CD8-positive, alpha-beta T cell (primary cell): ENCODE measurements at places on chromosomes 7 and 10.

GRCh38 chr10:43365001-43365400 is 6.4 kb upstream of the FXYD4 start:
- DNase-seq = no peak

DNA sequence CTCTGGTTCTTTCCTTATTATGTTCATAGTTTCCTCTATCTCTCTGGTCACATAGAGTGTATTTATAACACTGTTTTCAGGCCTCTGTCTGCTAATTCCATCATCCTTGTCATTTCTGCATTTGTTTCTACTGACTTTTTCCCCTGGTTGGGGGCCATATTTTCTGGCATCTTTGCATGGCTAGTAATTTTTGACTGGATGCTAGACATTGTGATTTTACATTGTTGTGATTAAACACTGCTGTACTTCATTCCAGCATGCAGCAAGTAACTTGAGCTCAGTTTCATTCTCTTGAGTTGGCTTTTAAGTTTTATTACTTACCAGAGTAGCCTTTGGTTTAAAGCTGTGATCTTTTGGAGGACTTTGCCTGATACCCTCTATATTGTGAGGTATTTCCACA is 6.8 kb upstream of the DOCK1 start:
- DNase-seq = no peak

- no peak for DNase-seq
These were observed 48.2 kb downstream of the GOT1 start for GRCh38 chr10:99382176-99382575.

DNA sequence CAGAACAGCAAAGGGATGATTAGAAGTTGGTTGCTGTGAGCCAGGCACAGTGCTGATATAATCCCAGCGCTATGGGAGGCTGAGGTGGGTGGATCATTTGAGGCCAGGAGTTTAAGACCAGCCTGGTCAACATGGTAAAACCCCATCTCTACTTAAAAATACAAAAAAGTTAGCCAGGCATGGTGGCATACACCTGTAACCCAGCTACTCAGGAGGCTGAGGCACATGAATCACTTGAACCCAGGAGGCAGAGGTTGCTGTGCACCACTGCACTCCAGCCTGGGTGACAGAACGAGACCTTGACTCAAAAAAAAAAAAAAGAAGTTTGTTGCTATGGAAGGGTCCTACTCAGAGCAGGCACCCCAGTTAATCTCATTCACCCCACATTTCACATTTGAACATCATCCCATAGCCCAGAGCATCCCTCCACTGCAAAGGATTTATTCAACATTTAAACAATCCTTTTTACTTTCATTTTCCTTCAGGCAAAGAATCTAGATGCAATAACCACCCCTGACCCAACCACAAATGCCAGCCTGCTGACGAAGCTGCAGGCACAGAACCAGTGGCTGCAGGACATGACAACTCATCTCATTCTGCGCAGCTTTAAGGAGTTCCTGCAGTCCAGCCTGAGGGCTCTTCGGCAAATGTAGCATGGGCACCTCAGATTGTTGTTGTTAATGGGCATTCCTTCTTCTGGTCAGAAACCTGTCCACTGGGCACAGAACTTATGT is 4.1 kb downstream of the IL6 start:
- no peak for DNase-seq

DNA sequence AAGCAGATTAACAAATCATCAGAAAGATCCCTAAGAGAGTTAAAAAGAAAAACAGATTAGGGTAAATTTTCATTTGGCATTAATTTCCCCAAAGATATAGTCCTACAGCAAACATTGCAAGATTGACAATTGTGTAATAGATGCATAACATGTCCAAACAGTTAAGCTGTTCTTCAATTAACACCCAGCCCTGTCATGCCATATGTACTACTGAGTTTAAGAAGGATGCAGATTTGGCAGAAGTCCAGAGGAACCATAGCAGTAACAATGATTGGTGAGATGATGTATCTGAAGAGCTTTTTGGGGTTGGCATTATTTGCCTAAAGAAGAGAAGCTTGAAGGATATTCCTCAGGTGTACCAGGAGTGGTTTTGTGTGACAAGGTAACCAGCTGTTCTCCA is 287.6 kb downstream of the LRMDA start:
- DNase-seq = no peak

DNA sequence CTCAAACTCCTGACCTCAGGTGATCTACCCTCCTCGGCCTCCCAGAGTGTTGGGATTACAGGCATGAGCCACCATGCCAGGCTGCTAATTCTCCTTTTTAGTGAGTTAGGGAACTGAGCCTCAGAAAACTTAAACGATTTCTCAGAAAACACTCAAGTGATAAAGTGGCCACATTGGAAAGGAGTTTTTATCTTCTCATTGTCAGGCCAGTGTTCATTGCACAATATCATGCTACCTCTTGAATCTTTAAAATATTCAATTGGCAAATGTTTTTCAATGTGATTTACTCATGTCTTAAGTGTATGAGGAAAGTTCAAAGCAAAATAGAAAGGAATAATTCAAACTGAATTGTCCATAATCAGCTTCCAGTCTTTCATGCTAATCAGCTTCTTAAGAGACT is 80.7 kb downstream of the ITGB8 start:
- DNase-seq = no peak

DNA sequence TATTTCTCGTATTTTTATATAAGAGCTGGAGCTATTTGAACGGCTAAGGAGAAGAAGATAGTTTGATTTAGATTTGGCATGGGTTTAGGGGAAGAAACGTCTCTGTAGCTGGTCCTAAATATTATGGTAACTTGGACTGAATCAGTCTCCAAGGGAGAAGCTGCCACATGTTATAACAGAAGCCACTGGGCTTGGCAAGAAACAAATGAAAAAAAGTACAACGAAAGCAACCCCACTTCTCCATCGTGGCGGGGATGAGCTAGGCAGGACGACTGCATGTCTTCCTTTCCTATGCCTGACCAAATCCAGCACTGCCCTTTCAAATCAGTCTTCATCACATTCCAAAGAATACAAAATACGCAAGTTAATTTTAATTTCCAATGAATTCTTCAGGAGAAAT is 196.7 kb upstream of the KLF14 start:
- no peak for DNase-seq

DNA sequence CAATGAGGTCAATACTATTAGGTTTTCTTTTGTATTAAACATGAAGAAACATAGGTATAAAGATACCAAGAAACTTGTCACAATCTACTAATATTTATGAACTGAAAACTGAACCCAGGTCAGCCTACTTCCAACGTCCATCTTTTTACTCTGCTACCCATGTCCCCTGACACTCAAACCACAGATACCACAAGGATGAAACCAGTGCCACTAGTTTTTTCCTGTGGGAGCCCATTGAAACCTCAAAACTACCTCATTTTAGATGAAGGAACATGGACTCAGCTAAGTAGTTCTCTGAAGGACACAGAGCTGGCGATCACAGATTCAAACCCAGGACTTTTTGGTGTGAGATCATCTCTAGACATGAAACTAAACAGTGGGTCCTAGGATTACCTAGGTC is 6.8 kb downstream of the TET1 start:
- no peak for DNase-seq

DNA sequence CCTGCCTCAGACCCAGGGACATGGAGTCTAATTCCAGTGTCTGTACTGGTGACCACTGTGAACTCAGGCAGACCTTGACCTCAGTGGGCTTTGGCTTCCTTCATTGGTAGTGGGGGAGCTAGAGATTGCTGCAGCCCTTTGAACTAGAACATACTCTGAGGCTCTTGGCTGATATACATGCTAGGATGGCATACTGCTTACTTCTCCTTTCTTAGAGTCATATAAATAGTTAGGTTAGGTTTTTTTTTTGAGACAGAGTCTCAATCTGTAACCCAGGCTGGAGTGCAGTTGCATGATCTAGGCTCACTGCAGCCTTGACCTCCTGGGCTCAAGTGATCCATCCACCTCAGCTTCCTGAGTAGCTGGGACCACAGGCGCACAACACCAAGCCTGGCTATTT is 49.7 kb downstream of the TMEM178B start:
- DNase-seq = no peak

- no peak for DNase-seq
These were observed 74.1 kb downstream of the NRBF2 start for GRCh38 chr10:63206997-63207811.

DNA sequence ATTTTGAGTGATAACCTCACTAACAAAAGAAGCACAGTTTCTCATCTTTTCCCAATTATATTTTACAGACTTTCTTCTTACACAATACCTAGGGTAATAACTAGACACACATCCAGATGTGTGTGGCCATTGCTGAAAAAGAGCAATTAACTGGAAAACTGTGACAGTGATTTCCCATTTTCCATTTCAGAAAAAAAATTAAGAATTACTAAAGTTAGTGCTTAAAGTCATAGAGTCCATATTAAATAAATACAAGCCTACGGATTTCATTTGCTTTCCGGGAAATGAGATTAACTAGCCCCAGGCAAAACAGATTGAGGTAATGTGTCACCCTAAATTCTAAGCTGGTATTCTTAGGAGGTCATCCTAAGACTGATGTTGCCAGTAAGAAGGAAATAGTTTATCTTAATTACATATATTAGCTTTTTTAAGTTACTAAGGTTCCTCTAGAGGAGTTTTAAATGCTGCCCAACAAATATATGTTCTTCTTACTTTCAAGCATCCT is 10.2 kb upstream of the MACC1 start:
- DNase-seq = no peak

DNA sequence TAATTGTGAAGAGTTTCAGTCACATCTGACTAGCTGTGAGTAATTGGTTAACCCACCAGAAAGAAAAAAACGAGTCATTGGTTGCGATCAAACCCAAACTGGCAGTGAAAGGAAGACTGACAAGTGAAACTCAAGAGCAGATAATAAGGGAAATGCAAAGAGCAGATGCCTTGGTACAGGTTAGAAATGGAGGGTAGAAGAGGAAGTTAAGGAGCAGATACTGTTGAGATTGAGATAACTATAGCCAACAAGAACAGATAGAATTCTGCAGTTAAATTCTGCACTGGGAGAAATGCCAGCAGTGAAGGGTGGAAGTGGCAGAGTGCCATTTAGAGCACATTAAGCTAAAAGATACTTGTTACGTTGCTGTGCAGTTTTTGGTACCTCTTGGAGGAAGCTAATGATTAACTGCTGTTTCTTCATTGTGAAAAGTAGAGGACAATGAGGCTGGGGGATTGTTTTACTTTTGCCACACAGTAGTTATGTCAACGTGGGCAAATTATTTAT is 65.8 kb downstream of the CDK13 start:
- no peak for DNase-seq

DNA sequence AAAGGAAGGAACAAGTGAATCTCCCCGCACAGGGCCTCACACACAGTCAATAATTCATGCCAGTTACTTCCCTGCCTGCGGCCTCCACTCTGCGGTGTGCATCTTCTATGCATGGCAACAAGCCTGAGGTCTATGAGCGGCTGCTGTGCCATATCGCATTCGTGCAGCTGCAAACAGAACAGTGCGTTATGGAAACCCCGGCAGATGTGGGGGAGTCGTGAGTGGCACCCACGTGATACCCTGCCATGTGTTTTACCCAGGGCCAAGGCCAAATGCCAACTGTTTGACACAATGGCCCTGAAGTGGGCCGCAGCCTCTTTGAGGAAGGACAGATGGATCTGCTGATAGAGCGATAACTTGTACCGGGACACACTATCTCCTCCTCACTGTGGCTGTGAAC is 13.4 kb downstream of the TNS3 start:
- no peak for DNase-seq

GRCh38 chr7:146660839-146661238 is 544.2 kb downstream of the CNTNAP2 start:
- DNase-seq = no peak

GRCh38 chr7:118175740-118176139 is 8.2 kb upstream of the LSM8 start:
- DNase-seq = no peak

DNA sequence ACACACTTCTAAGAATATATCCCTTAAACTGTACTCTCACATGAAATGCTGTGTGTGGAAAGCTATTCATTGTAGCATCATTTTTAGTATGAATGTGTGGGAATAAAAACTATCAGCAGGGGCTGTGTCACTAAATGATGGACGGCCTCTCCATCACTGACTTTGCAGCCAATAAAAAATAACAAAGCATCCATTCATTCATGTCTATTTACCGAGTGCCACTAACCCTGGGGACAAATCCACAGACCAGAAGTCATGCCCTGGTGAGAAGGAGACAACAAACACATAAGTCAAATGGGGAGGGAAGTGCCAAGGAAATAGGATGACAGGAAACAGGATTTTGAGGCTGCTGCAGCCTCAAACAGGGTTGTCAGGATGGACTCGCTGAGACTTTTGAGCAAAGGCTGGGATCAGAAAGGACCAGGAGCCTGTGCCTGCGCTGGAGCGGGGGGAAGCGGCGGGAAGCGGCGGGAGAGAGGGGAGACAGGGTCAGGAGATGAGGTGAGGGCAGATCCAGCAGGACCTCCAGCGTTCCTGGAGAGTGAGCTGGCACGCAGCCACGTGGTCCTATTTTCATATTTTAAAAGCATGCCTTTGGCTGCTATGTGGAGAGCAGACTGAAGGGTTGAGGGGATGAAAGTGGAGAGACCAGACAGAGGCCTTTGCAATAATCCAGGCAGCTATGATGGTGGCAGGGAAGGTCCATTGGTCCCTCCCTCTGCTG is 2.2 kb upstream of the NOM1 start:
- DNase-seq = no peak

DNA sequence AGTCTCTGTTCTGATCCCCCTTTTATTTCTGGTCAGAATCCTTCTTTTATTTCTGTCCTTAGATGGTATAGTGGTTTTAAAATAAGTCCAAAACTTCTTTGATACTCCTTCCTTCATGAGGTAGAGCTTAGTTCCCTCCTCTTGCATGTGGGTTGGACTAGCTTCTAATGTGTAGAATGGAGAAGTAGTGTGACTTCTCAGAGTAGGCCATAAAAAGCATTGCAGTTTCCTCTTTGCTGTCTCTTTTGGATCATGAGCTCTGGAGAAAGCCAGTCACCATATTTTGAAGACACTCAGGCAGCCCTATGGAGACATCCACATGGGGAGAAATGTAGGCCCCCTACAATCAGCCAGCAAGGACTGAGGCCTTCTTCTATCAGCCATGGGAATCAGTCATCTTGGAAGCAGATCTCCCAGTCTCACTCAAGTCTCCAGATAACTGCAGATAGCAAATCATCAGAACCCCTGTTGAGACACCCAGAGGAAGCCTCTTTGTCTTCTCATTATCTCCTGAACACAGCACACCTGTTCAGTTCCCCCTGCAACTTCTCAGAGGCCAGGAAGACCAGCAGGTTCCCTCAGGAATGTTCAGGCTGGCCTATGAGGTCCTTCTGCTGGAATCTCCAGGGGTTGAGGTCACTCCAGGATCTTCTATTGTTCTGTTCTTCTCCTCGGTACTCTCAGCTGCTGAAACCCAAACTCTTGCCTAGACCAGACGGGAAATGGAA is 511.9 kb upstream of the ZMIZ1 start:
- DNase-seq = no peak

DNA sequence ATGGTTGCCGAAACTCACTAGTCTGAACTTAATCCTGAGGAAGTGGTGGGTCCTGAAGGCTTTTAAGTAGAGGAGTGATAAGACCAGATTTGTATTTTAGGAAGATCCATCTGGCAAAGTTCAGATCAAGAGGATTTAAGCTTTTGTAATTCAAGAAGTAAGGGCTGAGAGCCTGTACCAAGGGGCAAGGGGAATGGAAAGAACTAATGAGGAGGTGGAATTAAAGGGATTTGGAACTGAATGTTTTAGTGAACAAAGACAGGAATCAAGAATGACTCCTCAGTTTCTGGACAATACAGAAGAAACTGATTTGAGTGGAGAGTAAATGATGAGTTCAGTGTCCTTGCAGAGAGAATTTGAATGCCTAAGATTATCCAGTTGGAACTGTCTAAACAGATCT is 249.0 kb downstream of the C7orf25 start:
- DNase-seq = no peak

- DNase-seq = no peak
These were observed 2.6 kb downstream of the ANKRD2 start for GRCh38 chr10:97575127-97575668.
